ENCODE measurements at places on chromosomes 7 and 10.

DNA sequence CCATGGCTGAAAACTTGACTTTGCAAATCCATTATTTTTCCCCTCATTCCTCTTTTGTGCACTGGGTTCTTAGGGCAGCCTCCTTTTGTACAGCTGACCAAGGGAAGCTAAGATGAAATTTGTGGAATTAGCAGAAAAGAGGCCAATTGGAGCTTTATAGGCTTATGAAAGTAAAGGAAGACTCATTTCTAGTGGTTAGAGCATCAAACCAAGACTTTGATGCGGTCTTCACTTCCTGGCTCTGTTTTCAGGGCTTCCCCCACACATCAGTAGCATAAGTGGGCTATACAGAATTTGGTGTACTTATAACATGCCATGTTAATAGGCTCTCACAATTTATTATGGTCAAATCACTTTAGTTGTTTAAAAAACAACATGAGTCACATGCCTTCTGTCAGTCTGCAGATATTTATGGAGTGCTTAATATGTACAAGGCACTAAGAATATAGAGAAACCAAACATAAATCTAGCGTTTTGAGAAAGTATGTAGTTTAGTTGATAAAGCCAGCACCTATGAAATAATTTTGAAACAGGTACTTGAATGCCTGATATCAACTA lies 5.7 kb downstream of the AUTS2 start:
- DNase-seq: no peak

DNA sequence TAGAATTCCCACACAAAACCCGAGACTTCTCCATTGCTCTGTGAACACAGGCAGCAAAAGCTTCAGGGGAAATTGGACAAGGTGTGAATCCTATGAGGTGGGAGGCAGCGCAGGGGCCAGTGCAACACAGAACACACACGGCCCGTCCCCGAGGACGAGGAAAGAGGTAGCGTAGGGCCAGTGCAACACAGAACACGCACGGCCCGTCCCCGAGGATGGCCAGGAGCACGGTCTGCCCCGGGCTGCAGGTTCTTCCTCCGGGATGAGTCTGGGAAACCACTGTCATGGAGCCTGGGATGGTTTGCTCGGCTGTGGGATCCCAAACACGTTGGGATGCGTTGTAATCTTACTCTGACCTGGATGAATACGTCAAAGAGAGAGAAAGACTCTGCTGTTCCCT lies 432.1 kb downstream of the GLRX3 start:
- no peak for DNase-seq

DNA sequence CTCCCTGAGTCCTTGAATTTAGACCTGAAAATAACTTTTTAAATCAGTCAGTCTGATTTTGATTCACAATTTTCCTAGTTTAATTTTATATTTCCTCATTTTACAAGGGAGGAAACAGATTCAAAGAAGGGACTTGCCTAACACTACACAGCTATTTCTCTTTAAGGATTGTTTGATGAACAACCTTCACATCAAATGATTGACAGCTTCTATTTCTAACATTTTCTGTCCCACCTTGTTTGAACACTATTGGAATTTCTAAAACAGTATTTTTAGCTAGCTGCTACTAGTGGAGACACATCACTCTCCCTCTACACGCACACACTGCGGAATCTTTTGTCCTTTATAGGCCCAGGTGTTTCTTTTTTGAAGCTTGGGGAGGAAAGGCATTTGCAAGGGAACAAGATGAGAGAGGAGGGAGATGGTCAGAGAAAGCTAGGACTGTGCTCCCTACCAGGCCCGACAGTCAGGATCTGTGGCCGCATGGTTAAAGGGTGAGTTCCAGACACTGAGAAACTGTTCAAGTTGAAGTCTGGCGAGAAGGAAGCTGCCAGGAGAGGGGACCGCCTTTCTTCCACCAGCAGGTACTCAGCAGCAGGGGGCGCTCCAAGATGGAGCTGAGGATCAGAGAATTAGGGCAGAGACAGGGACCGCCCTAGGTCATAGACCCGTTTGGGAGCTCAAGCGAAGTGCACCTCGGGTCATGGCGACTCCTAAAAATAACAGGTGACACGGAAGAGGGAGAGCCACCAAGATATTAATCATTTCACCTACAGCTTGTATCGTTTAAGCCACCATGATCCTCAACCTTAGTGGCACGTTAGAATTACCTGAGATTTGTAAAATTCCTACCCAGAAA lies 49.7 kb downstream of the DNAJC12 start:
- DNase-seq: no peak

GRCh38 chr10:119801176-119801575 lies 71.5 kb downstream of the MCMBP start:
- no peak for DNase-seq

Measured in GM12891 (cell line).